ENCODE measurements at places on chromosomes 1 and 21. TPM values are rescaled to one million over a fixed set of nuclear protein-coding genes. Genes with fewer than 3 reads are reported as not detected.

DNA sequence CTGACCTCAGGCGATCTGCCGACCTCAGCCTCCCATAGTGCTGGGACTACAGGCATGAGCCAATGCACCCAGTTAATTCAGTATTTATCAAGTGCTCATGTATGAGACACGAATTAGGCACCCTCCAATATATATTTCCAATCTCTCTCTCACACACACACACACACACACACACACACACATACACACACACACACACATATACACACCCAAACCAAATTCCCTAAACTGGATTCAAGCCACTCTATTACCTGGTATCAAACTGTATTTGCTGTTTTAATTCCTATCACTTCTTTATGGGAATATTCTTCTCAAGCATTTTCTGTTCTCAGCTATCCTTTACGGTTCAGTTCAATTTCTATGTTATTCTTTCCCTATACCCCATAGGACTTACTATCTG is 8.5 kb downstream of the ZNF644 start:
- no peaks in the 10 kb centered on the region for H3K36me3 ChIP-seq
- H3K27me3 ChIP-seq: no peaks in the 10 kb centered on the region
- H3K27ac ChIP-seq: no peak overlapping the region
- no peak overlapping the region for H3K4me3 ChIP-seq

The S100B gene
- total RNA-seq: 4.5 TPM

DNA sequence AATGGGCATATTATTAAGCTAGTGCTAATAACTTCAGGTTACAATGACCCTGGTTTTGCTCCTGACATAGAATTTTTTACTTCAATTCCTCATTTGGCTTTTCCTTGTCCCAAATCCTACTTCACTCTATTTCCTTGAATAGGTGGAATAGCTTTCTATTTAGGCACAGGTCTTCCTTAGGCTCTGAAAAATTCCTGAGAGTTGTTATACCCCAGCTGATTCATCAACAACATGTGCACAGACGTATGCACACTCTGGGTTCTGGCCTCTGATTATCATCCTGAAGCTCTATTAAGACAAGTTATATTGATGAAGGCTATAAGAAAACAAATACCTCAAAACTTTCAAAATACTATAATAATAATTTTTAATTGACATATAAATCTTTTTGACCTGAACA is 172.4 kb downstream of the NTMT2 start:
- no peaks in the 10 kb centered on the region for H3K27me3 ChIP-seq
- H3K4me3 ChIP-seq: no peak overlapping the region
- no peak overlapping the region for H3K27ac ChIP-seq
- no peak for DNase-seq
- no peaks in the 10 kb centered on the region for H3K4me1 ChIP-seq
- no peaks in the 10 kb centered on the region for H3K36me3 ChIP-seq

The ORC1 gene
- total RNA-seq: 0.43 TPM

The SPATA6 gene
- total RNA-seq: 19.5 TPM

The UTS2 gene
- total RNA-seq: not detected

Data from upper lobe of right lung (tissue), 1 donor.